ENCODE measurements at places on chromosomes 1 and 21.

DNA sequence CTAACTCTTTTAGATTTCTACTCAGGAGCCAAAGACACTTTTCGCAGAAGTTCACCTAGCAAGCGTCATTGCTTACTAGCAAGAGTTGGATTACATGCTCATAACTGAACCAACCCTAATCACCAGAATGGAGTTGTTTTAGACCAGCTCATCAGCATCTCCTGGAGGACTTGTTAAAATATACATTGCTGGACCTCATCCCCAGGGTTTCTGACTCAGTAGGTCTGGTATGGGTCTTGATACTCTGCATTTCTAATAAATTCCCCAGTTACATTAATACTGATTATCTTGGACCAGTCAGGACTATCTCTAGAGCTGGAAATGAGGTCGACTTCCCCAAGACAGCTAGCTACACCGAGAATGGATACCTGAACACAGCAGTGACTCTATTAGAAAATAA is 9.7 kb upstream of the PRDX6 start:
- ATAC-seq, result no peak

DNA sequence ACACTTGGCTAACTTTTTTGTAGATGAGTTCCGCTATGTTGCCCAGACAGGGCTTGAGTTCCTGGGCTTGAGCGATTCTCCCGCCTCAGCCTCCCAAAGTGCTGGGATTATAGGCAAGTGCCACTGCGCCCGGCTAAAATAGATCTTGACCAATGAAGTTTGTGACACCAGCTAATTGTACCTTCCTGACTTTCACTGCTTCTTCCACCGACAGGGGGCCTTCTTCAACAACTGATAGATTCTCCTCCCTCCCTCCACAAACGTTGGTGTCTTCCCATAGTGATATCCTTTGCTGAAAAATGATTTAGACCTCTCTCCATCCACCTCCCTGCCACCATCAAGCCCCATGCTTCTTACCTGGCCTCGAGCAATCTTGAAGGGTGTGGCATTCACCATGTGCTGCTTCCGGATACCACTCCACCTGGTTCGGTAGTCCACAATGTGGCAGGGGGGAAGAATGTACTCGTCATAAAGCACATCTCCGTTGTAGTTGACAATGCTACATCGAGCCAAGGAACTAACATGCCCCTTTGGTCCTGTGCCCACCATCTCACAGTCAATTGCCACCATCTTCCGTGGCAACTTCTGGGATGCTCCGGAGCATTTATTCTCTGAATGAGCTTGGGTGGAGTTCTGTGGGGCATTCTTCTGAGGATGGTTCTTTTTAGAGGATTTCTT is 1.6 kb upstream of the METTL25B start:
- no peak for ATAC-seq

DNA sequence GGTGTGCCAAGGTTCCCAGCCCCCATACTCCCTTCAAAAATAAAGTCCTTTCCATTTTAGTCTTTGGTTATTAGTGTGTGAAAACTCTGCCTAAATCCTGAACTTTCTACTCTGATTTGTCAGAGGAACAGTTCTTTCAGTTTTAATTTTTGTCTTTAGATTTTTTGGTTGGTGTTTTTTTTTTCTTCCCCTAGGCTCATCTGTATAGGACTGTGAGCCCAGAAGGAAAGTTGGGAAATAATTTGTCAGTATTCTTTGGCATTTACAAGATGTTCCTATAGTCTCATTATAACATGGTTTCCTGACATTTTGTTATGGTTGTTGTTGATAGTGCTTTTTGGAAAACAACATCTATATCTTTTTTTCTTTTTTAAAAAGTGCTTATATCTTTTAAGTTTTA is 38.0 kb downstream of the LAMC1 start:
- ATAC-seq, result no peak

- ATAC-seq, result no peak
Observed at GRCh38 chr1:206736878-206737728, 33.5 kb upstream of the IL19 start.

DNA sequence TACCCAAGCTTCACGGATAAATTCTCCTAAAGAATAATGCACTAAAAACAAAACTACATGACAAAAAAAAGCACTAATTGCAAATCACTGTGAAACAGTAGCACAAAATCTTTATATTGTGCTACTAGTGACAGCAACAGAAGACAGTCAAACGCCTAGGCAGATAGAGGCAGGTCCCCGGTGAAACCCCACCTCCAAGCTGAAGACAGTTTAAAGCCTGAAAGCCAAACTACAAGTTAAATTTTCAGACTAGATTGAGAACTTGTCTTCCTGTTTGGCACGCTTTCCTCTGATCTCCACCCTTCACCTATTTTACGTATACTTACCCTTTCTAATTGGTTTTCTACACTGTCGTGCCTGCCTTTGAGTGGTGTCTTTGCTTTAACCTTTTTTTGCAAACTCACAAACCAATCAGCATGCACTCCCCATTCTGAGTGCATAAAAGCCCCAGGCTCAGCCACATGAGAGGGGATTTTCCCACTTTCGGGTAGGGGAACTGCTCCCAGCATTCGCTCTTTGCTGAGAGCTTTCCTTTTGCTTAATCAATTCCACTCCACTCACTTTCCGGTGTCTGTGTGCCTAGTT is 3.6 kb upstream of the BACH1 start:
- no peak for ATAC-seq

DNA sequence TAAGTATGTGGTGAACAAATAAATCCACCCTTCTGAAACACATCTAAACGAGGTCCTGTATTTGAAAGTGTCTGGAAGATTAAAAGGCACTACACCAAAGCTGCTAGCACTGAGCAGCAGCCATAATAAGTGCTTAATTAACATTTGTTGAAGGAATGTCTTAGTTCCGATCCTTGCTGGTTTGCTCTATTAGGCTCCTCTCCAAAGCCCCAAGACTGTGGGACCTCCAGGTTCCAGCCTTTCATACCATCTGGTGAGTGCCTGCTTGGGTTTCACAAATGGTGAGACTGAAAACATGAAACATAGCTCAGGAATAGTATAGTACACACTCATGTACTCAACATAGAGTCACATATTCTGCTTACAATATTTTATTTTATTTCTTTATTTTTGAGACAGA is 640 bp upstream of the CYP2J2 start:
- no peak for ATAC-seq

DNA sequence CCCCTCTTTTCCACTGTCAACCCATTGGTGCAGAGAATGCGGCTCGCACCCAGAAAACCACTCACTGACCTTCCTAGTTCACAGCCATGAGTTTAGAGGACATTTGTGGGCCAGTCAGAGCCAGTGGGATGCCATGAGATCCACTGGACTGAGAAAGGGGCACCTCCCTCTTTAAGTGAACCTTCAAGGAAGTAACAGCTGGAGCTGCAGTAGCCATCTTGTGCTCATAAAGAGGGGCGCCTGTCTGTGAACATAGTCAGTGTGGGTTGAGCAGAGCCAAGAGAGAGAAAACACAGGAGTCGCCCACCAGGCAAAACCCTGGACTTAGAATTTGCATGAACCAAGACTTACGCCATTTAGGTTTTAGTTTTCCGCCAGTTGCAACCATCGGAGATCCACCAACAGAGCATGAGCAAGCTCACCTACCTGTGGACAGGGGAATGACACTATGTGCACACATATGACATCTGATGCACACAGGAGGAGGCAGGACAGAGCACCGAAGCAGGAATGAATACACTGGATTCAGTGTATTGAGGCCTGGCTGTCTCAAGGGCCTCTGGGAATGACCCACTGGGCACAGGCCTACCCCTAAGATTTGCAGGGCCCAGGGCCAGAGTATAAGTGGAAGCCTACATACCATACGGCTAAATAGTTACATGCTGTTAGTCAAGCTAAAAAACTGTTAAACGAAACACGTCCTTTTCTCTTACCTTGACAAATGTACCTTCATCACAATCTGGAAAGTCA is 151.6 kb downstream of the GRIK3 start:
- no peak for ATAC-seq
